ENCODE measurements at places on chromosomes 6 and 20.

DNA sequence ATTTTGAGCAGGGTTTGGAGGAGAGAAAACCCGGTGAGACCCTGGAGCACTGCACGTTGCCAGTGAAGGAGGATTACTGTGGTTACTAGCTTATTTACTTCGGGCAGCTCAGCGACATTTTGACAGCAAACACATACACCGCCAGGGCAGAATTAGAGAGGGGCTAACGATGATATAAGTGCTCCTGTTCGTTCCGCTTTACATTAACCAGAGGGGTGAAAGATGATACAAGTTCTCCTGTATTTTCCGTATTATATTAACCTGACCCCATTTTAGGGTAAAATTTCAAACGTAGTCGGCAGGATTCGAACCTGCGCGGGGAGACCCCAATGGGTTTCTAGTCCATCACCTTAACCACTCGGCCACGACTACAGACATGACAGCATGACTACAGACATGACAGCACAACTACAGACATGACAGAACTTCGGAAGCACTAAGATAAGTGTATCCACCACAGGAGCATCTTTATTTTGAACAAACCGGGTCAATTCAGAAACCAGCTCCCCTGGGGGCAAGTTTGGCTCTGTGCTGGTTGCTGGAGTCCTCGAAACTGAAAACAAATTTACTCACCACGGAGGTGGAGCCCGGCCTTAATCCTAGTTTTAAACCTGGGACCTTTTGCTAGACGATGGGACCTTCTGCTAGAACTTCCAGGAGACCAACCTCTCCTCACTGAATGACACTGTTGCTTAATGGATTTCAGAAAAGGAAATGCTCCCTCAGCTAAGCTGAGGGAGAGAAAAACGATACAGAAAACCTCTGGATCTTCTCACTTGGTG lies 80.4 kb upstream of the ZNF184 start:
- no peak for DNase-seq

DNA sequence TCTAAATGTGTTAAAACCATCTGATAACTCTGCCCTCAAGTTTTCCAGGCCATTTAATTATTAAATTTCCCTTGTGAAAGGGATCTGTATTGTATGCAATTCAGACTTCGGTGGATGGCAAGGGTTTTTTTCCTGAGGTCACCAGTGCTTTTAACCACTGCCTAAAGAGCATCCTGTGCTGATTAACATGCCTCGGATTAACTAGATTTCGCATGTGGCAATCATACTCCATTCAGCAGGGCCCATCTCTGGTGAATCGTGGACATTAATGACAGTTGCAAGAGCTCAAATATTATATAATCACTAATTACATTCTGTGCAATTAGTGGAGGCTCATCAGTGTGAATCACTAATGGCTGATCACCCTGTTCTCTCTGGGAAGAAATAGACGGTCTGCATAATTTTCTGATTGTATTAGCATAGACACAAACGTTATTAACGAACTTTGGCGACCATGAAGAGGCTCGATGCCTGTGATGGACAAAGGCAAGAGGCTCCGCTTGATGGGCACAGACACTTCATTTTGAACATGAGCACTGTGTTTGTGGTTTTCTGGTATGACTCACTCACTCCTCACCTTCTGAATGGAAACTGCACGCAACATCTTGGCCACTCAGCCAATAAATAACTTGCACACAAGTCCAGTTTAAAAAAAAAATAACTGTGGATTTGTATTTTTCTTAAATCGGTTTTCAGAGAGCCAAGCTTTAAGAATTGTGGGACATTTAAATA lies 31.4 kb downstream of the LINC00237 start:
- DNase-seq, result no peak

- no peak for DNase-seq
Measured at GRCh38 chr20:36573798-36574365, 485 bp downstream of the TGIF2 start.

DNA sequence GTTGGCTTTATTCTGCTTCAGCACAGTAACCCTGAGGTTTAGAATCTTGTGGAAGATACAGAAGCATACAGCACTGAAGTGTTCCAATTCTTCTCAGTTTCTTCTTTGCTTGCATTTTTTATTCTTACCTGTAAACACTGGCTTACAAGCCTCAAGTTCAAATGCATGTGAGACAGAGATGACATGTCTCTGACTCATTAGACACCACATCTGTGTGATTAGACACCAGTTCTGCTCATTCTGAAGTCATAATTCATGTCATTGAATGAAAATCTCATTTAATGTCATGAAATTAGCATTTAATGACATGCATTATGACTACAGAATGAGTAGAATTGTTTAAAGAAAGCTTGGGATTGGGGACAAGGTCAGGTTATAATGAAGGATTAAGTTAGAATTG lies 5.8 kb downstream of the GZF1 start:
- no peak for DNase-seq

DNA sequence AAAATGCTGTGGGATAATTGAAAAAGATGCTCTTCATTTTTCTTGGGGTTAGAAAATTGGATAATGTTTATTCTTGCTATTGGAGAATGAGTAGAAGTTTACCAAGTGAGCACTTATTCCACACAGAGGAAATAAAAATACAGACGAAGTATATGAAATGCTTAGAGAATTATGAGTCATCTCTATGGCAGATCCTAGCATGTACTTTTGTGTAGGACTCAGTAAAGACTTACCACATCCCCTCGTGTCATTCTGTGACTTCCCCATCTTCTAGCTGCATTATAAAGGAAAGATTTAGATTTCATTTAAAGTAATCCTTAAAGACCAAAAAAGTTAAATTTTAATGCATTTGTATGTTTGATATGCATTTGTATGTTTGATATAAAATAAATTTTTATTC lies 685.6 kb downstream of the TBC1D32 start:
- no peak for DNase-seq

DNA sequence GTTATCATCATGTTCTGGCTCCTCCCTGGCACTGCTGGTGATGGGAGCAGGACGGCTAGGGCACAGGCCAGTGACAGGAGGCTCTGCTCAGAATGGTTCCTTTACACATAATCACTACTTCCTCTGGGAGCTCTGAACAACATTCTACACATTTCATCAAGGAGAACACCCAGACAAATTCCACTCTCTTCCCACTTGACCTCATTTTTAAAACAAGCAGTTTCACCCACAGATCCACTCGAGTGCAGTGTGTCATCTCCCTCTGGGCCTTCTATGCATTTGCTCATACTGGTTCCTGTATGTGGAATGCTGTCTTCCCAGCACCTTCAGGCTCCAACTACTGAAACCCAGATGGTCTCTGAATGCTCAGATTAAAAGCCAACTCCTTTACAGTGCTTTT lies 84.8 kb downstream of the ELOVL5 start:
- no peak for DNase-seq

- no peak for DNase-seq
Measured at GRCh38 chr6:38057994-38058393, 238.5 kb downstream of the ZFAND3 start.

- no peak for DNase-seq
Measured at GRCh38 chr6:3798055-3798919, 46.8 kb upstream of the PXDC1 start.

DNA sequence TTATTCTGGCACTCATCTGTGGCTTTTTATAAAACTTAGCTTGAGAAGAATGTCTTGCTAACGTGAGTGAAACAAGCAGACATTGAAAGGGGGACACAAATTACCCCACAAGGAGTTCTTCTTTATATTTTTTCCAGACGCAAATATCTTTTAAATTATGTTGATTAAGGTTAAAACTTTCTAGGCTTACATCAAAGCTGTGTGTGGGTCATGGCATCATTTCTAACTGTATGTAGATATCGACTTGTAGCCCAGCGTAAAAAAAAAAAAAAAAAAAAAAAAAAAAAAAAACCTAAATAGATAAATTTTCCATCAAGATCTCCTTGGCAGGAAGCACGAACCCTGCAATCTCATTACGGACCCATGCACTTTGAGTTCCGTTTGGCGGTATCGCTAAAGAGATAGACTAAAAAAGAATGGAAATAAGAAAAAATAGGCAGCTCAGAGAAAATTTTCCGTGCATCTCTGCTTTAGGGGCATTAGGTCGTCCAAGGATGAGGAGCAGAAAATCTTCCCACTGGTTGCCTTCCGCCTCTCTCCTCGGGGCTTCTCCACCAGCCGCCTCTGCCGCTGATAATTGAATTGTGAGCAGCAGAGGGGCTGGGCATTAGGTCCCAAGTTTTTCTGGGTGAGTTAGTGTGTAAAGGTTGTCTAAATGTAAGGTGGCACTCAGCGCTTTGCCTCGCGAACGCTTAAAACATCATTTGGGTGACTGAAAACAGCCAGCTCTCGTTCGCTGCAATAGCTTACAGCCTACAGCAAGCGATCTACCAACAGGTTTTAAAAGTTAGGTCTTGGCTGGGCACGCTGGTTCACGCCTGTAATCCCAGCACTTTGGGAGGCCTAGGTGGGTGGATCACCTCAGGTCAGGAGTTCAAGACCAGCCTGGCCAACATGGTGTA lies 194.0 kb downstream of the TRIM27 start:
- no peak for DNase-seq

GRCh38 chr6:163290545-163291274 lies 123.8 kb upstream of the QKI start:
- DNase-seq, result no peak

- no peak for DNase-seq
Measured at GRCh38 chr6:80302716-80303115, 196.2 kb downstream of the BCKDHB start.

DNA sequence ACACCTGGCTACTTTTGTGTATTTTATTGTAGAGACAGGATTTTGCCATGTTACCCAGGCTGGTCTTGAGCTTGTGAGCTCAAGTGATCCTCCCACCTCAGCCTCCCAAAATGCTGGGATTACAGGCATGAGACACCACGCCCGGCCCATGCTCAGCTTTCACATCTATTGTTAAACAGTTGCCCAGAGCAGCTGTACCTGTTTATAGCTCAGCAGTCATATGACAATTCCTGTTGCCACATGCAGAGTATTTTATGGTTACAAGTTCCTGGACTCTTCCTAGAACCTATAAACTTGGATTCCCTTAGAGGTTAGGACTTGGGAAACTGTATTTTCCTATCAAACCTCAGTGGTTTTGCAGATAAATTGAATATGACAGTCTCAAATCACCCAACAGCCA lies 188.3 kb upstream of the KCNG1 start:
- DNase-seq, result no peak

DNA sequence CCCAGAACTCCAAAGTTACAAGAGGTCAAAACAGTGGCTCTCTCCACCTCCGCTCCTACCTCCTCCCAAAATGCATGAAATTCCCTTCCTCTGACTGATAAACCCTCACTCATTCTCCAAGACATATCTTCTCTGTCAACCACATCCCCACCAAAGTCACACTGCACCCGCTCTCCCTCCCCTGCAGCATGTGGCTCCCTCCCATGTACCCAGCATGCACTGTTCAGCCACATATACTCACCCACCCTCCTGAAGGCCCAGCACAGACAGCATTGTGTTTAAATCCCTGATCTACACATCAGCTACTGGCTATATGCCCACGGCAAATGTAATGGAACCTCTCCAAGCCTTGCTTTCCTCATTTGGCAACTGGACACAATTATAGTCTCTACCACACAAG lies 5.5 kb upstream of the POU5F1 start:
- no peak for DNase-seq

- DNase-seq, result no peak
Measured at GRCh38 chr6:84685983-84686584, 78.3 kb downstream of the TBX18 start.

DNA sequence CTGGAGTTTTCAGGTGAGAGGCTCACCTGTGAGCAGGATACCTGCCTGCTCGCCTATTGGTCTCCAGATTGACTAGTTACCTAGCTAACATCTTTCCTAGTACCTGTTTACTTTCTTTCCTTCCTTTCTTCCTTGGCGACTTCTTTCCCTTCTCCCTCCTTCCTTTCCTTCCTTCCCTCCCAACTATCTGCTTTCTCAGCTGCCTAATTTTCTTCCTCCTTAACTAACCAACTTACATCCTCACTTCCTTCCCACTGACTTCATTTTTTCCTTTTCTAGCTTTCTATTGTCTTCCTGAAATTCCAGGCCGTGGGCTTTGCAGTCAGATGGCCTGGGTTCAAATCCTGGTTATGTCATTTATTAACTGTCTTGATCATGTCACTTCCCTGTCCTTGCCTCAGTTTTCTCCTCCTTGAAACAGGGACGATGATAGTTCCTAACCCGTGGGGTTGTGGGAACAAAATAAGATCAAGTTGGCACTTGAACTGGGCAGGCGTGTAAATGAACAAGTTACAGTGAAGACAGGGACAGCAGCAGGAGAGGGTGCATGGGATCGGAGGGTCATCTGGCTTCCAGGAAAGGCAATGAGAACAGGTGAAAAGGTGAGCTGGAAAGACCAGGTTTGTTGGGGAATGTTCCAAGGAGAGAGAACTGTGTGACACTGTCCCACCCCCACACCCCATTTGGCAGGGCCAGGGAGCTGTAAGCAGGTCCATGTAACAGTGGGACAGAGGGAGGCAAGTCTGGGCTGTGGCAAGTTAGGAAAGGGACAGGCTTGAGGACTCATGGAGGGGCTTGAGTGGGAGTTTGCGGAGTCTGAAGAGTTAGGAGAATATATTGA lies 540 bp downstream of the SGK2 start:
- DNase-seq, result no peak

GRCh38 chr6:169838346-169839028 lies 87.1 kb downstream of the ERMARD start:
- no peak for DNase-seq

DNA sequence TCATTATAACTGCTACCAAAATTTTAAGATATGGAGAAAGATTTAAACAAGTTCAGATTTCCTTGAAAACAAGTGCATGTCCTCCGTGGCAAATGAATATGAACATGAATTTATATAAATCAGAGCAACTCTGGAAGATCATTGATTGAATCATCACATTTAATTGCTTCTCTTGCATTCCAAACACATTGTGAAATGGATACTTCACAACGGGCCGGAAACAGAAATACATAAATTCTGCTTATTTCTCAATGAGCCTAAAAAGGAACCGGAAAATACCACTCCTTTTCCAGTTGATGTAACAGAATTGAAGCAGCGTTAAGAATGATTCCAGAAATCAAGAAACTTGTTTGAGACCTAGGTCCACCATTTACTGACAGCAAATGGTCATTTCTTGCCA lies 134.6 kb upstream of the BTN3A2 start:
- DNase-seq, result no peak

DNA sequence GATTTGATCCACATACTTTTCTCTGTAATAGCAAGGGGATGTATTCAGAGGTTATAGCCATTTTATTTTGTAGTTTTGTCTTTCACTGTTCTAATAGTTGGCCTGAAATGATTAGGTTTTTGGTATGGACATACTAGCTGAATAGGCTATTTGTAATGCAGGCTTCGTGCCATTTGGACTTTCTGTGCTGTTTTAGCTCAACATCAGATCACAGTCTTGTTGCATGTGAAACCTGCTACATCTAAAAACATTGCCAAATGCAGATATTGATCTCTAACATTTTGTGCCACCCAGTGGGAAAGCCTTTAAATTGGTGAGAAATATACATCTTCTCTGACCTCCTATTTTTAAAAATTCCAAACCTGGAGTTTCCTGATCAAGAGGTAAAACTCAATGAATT lies 157.5 kb upstream of the SCGN start:
- DNase-seq, result no peak

GRCh38 chr6:130907687-130908086 lies 80.5 kb downstream of the SMLR1 start:
- no peak for DNase-seq

- DNase-seq, result no peak
Measured at GRCh38 chr6:15659181-15659580, 3.6 kb downstream of the DTNBP1 start.

GRCh38 chr6:53985366-53985765 lies 125.9 kb upstream of the MLIP start:
- DNase-seq, result no peak

- no peak for DNase-seq
Measured at GRCh38 chr20:23145281-23145700, 59.2 kb upstream of the CD93 start.

- DNase-seq, result no peak
Measured at GRCh38 chr20:19582782-19583181, 175.3 kb upstream of the RIN2 start.
